Activated CD4-positive, alpha-beta T cell treated with anti-CD3 and anti-CD28 coated beads, Interleukin-2, amount 10 ng/mL, durations not matched to agents 7 days and 5 days (primary cell): ENCODE measurements at places on chromosomes 13 and 19.

DNA sequence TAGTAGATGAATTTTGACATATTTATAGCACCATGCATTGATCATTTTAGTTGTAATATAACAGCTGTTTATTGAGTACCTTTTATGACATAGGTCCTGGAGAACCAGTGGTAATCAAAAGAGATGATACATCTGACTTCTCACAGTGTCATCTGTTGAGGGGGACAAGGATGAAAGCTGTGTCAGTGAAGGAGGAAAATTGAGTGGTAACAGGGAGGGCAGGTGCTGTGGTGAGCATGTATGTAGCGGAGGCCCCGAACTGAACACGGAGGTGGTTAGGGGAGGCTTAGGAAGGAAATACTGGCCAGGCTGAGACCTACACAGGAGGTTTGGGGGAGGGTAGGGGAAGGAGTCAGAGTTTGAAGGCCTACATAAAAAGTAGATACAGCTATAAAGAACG, 199.7 kb downstream of the GGACT start:
- no peak for DNase-seq

DNA sequence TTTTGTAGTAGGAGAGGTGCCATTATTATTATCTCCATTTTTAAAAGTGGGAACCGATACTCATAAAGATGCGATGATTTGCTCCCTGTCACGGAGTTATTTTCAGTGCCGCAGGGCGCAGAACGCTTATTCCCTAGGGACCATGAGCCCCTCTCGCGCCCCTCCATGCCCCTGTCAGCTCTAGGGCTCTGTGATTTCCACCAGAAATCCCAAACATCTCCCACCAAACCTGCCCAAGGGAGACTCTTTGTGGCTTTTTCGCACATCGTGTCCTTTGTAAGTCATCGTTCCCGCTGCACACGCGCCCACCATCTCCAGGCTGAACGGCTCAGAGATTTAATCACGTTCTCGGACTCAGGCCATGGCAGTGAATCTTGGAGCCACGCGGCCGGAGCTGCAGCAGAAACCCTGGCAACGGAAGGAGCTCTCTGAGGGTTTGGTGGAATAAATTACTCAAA, 105.1 kb downstream of the DNAJC15 start:
- no peak for DNase-seq

- no peak for DNase-seq
Observed at GRCh38 chr19:8269724-8270123, 38.4 kb downstream of the CD320 start.

- DNase-seq = no peak
Observed at GRCh38 chr19:5154799-5155426, 185.7 kb downstream of the PTPRS start.

GRCh38 chr19:34332027-34332760, 32.8 kb upstream of the GPI start:
- DNase-seq = no peak

- DNase-seq = no peak
Observed at GRCh38 chr19:6394831-6395230, 1.9 kb upstream of the GTF2F1 start.

DNA sequence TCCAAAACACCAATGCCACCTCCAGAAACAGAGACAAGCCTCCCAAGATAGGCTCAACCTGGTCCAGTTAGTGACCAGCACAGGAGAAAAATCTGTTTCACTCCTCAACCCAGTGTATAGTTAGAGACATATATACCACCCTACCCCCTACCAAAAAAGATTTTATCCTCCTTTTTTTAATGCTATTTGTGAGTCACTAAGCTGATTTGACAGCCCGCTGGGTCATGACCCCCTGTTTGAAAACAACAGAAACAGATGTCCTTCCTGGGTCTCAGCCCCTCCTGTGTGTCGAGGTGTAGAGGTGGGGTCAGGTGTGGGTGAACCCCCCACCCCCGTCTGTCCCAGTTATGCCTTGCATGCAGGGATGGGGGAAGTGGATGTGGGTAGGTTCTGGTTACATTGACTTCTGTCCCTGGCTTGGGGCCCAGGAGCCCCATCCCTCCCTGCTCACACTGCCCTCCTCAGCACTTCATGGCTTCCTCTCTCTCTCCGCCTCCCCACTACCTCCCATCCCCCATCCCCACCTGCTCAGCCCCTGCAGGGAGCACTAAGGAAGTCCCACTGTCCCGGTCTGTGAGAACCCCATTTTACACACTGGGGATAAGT, 14.0 kb upstream of the TOMM40 start:
- no peak for DNase-seq

DNA sequence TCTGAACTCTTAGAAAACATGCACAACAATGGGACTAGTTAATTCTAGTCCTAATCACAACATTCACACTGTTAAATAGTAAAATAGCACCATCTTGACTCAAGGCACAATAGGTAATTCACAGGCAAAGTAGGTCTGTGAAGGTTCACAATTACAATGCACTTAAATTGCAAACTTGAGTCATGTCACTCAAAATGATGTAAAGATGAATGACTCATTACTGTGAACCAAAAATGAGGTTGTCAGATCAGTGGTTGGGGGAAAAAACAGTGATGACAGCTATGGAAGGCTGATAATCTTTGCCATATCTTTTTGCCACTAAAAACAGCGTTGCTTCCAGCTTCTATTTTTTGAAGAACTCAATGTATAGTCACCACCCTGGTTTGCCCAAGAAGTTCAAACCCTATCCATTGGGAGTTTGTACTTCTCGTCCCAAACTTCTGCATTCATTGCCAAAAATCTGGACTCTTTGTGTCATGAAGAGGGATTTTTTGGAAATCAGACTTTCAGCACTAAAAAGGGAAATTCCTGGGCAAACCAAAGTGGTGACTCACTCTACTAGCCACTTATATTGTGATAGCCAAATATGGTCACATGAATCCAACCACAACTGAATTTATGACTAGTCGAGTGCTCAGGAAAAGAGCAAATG, 200.9 kb upstream of the TMTC4 start:
- no peak for DNase-seq

- no peak for DNase-seq
Observed at GRCh38 chr19:20103091-20103740, 25.4 kb downstream of the ZNF90 start.

DNA sequence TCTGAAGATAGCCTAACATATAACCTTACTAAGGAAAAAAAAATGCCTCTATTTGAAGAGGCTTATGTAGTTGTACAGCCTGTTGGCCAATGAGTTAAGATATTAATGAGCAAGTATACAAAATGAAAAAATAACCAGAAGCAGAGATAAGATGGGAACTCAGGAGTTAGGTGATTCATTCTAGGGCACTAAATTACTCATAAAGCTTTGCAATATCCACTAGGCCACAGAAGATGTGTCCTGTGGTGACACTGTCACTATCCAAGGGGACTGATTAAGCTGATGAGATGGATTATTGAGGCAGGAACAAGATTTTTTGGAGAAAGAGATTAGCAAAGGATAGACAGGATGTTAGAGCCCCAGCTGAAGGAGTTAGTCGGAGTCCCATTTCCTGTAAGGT, 99.6 kb downstream of the LIG4 start:
- DNase-seq = no peak

DNA sequence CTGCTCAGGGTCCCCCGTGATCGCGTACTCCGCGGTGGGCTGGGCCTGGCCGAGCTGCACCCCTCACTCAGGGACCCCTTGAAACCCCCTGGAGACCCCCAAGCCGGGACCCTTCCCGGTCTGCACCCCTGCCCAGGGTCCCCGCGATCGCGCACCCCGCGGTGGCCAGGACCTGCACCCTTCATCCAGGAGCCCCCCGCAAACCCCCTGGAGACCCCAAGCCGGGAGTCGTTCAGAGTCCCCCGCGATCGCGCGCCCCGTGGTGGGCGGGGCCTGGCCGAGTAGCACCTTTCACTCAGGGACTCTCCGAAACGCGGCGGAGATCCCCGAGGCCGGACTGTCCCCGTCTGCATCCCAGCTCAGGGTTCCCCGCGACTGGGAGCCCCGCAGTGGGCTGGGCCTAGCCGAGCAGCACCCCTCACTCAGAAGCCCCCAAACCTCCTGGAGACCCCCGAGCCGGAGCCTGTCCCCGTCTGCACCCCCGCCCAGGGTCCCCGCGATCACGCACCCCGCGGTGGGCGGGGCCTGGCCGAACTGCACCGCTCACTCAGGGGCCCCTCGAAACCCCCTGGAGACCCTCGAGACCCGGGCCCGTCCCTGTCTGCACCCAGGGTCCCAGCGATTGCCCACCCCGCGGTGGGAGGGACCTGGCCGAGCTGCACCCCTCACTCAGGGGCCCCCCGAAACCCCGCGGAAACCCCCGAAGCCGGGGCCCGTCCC, 748 bp downstream of the LMNB2 start:
- peak; percentile 48 for DNase-seq
